Lung microvascular endothelial cell (primary cell): ENCODE measurements at places on chromosomes 7 and 10.

DNA sequence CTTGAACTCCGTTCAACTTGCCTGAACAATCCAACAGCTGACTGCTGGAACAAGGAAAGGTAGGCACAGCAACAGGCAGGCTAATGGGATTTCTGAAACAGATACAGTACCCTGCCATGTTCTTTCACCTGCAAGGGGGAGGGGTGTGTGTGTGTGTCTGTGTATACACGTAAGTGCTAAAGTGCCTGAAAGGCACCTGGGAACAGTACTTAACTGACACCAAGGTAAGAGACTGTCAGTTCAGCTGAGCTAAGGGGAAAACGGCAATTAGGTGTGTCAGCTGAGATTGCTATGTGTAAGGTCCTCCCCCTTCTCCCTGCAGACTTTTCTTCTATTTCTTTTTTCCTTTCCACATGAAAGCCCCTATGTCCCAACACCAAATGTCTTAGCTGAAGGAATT is 27.0 kb downstream of the NAMPT start:
- no peak for DNase-seq

DNA sequence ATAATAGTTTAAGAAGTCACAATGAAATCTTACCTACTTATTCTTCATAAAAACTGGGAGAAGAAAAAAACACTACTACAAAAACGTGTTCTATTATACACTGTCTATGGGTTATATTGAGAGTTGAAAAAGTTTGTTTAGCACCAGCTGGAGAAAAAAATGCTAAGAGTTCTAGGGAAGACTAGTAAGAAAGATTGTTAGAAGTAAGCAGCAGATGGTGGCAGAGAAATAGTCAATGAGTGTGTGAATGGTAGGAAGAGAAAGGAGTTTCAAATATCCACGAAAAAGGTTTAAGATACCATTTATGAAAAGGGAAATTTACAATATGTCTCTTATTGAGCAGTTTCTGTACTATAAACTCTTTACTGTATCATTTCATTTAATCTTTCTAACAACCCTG is 124.7 kb downstream of the NRBF2 start:
- DNase-seq: no peak

DNA sequence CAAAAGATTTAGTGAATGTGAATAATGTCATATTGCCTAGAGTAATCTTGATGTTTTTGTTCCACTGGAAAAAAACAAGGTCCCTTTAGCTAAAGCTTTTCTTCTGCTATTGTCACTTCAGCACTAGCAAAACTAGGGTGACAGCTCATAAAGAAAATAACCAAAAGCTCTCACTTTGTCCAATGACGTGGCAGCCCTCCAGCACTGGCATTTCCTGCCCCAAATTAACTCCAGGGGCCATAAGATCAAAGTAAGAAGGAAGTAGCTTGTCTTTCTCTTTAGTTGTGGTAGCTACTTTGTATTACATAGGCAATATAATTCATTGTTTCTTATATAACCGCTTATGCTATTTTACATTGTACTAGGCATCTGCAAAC is 47.3 kb downstream of the LRRN3 start:
- peak; percentile 70 for DNase-seq

DNA sequence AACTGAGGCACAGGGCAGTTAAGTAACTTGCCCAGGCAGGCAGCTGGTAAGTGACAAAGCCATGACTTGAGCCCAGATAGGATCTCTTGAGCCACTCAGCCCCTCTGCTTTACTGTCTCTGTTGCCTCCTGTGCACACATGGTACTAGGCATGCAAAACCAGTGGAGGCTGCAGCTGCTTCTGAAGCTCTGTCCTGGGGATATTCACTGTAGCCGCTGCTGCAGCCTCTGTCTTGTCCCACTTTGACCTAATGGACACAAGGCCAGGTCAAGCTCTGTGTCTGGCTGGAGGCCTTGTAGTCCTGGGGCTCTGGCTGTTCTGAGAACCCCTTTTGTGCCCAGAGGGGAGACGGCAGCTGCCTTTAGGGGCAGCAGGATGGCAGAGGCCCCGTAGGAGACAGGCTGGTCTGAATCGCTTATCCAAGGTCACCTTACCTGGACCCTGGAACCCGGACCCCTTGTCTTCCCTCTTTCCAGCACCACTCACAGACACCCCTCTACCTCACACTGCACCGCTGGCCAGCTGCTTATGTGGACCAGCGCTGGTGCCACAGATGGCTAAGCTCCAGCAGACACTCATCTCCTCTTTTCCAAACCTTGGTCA is 57.6 kb downstream of the TSPAN15 start:
- DNase-seq: no peak

DNA sequence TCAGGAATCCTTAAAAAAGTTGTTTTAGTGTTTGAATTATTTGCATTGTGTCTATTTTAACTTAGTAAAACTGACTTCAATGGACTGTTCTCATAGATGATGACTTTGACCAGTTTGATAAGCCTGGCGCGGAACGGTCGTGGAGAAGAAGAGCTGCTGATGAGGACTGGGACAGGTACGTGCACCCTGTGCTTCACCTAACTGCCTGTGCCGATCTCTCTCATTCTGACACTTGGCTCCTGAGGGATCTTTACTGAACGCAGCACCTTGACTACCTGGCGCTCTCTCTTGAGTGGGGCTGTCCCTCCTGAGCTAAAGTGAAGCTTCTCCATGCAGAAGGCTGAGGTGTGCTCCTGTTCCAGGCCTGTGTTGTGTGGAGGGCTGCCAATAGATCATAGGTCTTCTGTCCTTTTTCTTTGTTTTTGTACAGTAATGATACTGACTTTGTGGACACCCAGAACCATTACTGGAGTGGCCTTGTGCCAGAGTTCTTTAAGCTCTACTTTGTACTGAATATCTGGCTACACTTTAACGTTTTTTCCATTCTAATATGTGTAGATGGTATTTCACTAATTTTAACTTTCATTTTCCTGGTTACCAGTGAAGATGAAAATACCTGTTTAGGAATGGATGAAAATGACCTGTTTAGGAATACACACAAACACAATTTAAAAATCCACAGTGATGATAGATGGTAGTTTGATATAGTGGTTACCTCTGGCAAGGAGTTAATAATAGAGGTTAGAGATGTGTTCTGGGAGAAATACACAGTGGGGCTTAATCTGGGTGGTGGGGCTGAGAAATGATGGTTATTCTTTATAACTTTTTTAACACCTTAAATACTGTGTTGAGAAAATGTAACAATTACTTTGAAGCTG is 20.9 kb downstream of the RBM33 start:
- peak; percentile 56 for DNase-seq

- DNase-seq: no peak
These were observed 12.7 kb downstream of the DHTKD1 start for GRCh38 chr10:12081470-12081869.

GRCh38 chr10:88832376-88832775 is 19.3 kb downstream of the ANKRD22 start:
- no peak for DNase-seq

DNA sequence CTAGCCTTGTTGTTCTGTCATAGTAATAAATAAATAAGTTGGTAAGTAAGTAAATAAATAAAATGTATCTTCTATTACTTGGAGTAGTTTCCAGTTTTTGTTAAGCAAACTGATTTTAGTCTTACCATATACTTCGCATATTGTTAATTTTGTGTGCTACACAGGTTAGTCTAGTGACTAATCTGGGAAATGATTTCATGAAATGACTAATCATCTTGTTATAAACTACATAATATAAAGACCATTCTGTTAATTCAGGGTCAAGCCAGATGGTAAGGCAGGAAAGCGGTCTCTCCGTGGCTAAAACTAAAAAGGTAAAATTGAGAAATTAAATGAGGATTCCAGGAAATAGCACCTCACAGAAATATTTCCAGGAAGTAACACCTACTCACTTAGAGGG is 58.5 kb upstream of the FOXP2 start:
- DNase-seq: peak; percentile 5

GRCh38 chr7:77399816-77400215 is 16.3 kb downstream of the GSAP start:
- DNase-seq: no peak

DNA sequence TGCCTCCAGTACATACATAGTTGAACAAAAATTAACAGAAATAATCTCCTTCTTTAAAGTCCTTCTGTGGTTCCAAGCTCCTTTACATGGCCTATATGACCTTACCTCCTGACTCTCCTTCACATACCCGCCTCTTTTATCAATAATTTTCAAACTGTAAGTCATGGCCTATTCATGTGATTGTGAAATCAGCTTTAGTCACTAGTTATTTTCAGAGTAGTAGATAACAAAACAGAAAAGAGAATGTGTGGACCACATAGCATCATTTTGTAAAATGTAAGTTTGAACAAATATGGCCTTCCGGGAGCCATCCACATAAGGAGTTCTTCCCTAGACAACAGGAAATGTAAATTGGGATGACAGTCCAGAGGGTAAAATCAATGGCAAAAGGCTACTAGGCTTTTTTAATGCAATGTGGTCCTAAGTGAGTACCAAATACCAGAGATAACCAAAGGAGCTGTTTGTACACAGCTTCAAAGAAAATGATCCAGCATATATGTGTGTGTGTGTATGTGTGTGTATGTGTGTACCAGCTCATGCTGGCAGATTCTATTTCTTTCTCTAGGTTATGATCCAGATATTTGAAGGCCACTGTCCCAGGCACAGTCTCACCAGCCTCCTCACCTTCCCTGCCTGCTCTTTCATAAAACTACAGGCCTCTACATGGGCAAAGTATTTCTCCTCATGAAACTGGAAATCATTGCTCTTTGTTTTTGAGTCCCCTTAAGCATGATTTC is 12.3 kb upstream of the FAM133B start:
- no peak for DNase-seq

DNA sequence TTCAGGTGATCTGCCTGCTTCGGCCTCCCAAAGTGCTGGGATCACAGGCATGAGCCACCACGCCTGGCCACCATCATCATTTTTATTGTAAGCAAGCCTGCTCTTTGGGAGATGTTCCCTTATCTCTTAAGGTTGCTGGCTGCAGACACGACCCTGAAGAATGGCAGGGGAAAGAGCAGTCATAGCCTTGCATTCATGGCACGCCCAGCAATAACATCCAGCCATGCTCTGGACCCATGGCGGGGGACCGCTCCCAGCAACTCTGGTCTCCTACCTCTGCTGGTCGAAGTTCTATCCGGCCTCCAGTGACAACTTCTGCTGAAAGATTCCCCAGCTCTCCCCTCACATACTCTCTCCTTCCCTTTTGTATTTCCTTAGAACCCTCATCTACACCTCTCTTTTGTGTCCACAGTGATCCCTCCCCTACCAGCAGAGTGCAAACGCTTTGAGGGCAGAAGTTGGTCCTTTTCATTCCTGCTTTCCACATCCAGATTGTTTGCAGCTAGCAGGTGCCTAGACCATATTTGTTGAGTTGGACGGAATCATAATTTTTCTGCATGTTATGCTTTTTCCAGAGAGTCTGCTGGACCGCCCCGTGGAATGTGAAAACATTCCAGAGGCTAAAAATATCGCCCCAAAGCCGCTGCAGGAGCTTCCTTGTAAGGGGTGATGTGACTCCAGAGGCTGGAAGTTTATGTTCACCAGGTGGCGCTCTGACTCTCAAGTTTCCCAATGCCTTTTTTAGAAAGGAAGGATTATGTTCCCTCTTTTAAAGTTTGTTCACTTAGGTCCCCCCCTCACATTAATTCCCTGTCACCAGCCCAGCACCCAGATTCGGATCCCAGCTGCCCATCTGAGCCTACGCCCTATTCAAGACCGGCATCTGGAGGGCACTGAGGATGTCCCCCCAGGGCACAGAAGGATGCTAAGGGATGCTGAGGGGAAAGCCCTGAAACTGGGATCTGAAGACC is 4.3 kb upstream of the MARVELD1 start:
- peak; percentile 66 for DNase-seq

DNA sequence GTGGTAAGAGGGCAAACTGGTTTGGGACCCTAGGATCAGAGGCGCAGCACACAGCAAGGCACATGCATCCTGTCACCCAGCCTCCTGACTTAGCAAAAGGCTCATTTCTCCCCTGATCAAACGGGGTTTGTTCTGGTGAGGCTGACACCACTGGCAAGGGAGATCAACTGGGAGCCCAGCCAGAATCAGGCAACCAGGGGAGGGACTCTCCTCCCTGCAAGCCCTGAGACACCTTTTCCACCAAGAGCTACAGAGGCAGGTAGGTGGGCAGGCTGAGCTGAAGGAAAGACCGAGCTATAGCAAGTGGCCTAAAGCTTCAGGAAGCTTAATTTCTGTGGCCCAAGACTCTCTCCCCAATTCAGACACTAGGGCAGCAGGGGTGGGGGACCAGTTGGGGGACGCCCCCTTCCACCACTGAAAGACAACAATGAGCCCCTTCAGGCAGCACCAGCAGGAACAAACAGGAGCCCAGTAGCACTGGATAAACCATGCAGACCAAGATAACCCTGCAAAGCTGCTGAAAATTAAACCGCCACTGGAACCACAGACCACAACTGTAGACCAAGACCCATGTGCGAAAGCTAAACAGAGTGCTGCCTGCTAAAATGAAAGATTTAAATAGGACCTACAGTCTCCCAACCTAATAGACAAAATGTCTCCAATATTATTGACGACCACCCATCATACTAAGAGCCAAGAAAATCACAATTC is 27.1 kb upstream of the SAR1A start:
- DNase-seq: no peak

- no peak for DNase-seq
These were observed 88.8 kb downstream of the FOXL3 start for GRCh38 chr7:378551-379455.

DNA sequence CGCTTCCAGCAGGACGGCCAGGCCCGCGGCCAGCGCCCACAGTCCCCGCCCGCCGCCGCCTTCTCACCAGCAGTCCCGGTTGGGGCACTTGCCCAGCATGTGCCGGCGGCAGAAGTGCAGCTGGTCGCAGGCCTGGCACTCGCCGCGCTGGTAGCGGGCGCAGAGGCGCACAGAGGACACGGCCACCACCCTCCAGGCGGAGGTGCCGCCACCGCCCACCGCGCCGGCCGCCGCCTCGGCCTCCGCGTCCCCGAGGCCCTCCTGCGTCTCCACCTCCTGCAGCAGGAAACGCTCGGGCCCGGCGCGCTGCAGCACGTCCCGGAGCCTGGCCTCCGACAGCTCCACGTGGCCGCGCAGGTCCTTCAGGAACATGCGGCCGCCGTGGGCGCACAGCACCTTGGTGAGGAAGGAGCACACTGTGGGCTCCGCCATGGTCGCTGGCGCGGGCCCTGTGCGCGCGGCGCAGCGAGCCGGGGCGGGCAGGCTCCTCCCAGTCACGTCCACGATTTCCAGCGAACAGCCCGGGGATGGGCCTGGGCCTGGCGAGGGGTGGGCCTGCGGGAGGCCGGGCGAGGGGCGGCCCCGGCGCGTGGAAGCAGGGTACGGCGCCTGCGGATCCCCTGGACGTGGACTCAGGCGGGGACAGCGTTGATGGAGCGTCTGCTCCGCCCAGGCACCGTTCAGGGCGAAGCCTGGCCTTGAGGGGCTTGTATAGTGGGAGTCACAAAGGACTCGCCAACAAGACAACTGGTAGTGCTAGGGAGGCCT is at the start of gene ZC3HAV1L:
Gene ZC3HAV1L, minus strand, starts transcription at position 457 of the 768 bp plus-strand sequence. Its CDS starts 25 bp downstream, at position 432.
- peak; percentile 86 for DNase-seq

- DNase-seq: no peak
These were observed 136.6 kb upstream of the SVIL start for GRCh38 chr10:29771376-29771775.

GRCh38 chr7:20241911-20242261 is 24.7 kb upstream of the MACC1 start:
- DNase-seq: no peak

- DNase-seq: no peak
These were observed 140.0 kb upstream of the PHYHIPL start for GRCh38 chr10:59036311-59037017.
